ENCODE measurements at places on chromosomes 2 and 18.

DNA sequence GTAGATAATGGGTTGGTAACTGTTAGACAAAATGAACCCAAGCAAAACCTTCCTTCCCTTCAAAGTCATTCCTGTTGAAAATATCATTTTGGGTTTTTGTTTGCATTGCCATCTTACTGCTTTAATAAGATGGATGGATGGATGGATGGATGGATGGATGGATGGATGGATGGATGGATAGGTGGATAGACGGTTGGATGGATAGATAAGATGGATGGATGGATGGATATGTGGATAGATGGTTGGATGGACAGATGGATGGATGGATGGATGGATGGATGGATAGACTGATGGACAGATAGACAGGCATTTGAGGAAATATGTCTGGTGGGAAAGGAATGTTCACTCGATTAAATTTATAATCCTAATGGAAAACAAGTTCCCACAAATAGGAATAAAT is 133.2 kb downstream of the COL4A4 start:
- DNase-seq = no peak

DNA sequence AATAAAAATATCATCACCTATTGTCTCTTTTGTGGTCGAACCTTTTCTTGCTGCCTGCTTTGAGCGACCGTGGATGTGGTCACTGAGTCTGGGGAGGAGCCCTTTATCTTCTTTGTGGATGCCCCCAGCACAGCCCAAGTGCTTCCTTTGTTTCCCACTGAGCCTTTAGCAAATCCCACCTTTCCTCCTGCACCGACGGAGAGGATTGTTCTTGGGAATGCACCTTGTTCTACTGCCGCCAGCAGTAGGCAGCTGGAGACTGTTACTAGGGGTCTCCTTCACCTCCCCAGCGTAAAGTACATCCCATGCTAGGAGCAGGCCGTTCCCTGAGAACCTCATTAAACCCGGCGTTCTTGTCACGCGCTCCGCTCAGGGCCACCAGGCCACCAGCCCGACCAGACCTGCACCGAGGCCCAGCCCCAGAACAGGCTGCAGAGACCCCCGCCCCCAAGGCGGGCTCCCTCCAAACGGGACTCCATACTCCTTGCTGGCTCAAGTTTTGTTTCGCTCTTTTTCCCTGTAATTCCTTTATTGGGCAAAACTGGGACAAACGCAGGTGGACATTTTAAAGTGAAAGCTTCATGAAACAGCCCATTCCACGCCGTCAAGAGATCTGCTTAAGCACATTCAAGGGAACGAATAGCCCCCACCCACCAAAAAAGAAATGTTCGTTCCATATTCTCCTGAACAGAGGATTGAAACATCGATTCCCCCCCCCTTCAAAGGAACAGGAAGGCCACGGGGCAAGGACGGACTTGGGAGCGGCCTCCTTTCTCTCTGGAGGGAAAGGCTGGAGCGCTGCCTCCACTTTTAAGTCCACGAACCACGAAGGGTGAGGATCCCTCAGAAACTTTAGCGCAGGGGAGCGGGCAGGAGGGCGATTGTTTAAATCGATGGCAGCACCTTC is 1.1 kb upstream of the MAT2A start:
- peak; percentile 54 for DNase-seq

DNA sequence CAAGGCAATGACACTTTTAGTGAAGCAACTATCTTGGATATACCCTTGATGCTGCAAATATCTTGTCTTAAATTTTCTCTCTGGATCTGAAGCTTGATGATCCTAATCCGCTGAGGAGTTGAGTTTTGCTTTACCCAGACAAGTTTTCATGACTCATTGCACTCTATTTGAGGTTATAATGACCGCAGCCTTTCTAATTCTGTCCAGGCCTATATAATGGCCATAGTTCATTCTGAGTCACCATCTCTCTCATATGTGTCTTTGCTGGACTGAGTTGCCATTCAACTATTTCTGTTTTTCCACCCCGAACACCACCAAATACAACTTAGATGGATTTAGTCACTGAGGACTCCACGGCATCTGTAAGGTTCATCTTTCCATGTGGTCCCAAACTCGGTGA is 802.1 kb upstream of the FAM98A start:
- no peak for DNase-seq

DNA sequence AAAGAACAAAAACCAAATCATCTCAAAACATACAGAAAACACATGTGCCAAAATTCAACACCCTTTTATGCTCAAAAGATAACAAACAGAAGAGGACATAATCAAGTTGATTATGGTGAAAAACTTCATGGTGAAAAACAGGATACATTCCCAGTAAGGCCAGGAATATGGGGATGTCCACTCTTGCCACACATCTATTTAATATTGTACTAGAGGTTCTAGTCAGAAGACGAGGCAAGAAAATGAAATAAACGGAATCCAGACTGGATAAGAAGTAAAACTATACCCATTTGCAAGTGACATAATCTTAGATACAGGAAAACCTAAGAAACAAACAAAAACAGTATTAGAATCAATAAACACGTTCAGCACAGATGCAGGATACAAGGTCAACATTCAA is 40.8 kb downstream of the MAP3K2 start:
- DNase-seq = no peak

DNA sequence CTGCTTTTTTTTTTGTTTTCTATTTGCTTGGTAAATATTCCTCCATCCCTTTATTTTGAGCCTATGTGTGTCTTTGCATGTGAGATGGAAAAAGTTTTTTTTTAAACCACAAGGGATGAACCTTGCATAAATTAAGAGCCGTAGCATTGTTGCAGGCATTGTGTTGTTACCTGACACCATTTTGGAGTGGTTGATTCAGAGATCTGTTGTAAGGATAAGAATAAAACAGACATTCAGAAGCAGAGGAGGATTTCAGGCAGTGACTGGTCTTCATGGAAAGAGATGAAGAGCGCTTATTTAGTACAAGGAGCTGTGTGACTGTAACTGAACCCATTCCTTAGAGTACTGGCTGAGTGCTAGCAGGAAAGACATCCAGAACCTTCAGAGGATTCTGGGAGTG is 101.2 kb downstream of the LTBP1 start:
- no peak for DNase-seq

- no peak for DNase-seq
These were observed 291.4 kb downstream of the DYSF start for GRCh38 chr2:71744781-71745180.

GRCh38 chr2:229370509-229370908 is 99.4 kb upstream of the PID1 start:
- DNase-seq = no peak

DNA sequence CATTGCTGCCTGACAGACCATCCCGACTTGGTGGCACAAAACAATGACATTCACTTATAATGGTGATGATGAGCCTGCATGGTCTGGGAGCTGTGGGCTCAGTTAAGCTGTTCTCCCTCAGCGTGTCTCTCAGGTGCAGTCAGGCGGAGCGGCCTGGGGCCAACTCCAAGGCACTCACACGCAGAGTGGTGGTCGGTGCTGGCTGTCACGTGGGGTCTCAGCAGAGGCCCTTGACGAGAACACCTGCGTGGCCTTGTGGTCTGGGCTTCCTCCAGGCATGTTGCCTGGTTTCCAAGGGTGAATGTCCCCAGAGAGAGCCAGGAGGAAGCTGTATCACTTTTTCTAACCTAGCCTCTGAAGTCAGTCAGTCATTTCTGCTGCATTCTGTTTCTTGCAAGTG is 29.8 kb downstream of the ARMC9 start:
- peak; percentile 87 for DNase-seq

- peak; percentile 27 for DNase-seq
These were observed 36.8 kb upstream of the ATP8B1 start for GRCh38 chr18:57839942-57840381.

- no peak for DNase-seq
These were observed 48.7 kb downstream of the MFSD6 start for GRCh38 chr2:190456833-190457232.

GRCh38 chr2:219172231-219173154 is 2.7 kb upstream of the SLC23A3 start:
- DNase-seq = no peak

DNA sequence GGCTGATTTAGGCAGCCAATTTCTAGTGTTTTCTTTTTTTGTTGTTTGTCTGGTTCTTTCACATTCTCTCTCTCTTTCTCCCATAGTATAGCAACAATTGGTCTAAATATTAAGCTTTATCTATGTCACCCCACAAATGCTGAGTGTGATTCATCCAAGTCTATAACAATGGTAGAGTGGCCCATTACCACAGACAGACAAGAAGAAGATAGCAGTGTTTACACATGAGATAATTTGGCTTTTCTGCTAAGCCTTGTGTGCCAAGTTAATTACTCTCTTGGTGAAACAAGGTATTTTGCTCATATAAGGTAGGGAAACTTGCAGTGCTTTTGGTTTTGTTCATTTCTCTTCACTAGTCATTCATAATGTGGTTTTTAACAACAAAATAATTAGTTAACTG is 166.5 kb downstream of the SLC8A1 start:
- DNase-seq = no peak

DNA sequence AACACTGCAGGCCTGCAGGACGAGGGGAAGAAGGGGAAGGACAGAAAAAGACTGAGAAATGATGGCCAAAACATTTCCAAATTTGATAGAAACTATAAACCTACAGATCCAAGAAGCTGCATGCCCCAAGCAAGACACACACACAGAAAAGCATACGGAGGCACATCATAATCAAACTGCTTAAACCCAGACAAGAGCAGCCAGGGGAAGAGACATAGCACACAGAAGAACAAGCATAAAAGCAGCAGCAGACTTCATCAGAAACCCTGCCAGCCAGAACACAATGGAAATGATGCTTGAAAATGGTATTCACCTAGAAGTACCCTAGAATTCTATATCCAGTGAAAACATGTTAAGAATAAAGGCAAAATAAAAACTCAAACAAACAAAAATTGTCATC is 57.2 kb upstream of the RNU4ATAC start:
- no peak for DNase-seq

- DNase-seq = peak; percentile 9
These were observed 69.7 kb downstream of the DCC start for GRCh38 chr18:52409727-52410126.

- no peak for DNase-seq
These were observed 64.6 kb downstream of the NAPG start for GRCh38 chr18:10590412-10590811.
